ENCODE measurements at places on chromosomes 3 and 15.

DNA sequence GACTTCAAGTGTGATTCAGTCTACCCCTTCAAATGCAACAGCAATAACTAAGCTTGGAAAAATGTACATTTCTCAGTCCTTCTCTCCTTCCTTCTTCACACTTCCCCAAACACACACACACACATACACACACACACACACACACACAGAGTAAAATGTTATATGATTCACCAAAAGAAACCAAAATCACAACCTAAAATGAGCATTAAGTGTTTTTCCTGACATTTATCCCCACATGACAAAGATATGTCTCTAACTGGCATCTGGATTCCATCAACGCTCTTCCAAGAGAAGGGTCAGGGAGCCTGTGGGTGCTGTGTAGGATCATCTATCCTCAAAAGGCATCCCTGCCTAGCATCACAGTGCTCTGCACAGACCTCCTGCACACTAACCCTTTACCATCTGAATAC lies 21.0 kb downstream of the PDZRN3 start:
- DNase-seq: no peak

GRCh38 chr3:29143151-29143550 lies 137.7 kb upstream of the RBMS3 start:
- no peak for DNase-seq

DNA sequence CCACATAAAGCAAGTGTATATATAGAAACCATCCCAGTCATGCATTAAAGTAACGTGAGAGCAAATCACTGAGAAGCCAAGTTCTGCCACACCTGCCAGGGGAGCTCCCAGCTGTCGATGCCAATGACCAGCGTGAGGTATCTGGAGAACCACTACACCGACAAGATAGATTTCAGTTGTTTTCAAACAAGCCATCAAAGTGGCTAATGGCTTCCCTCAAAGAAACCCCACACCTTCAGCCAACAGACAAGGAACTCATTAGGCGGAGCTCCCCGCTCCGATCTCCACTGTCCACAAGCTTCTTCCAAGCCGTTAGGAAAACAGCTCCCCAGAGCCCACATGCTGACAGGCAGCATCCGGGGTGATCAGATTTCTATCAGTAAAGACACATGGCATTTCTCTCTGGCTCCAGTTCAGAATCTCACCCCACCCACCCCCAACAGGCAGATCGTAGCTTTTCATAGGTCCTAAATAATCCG lies 54.2 kb upstream of the SPATA12 start:
- no peak for DNase-seq

- peak; percentile 58 for DNase-seq
These were observed 1.4 kb upstream of the PARP14 start for GRCh38 chr3:122679085-122679881.

- no peak for DNase-seq
These were observed 121.5 kb upstream of the LRRFIP2 start for GRCh38 chr3:37295925-37296324.

GRCh38 chr15:64161688-64162477 lies 939 bp downstream of the PPIB start:
- no peak for DNase-seq

GRCh38 chr3:50655009-50655830 lies 19.5 kb upstream of the DOCK3 start:
- no peak for DNase-seq

- no peak for DNase-seq
These were observed 106.5 kb downstream of the TPRA1 start for GRCh38 chr3:127483902-127484591.

DNA sequence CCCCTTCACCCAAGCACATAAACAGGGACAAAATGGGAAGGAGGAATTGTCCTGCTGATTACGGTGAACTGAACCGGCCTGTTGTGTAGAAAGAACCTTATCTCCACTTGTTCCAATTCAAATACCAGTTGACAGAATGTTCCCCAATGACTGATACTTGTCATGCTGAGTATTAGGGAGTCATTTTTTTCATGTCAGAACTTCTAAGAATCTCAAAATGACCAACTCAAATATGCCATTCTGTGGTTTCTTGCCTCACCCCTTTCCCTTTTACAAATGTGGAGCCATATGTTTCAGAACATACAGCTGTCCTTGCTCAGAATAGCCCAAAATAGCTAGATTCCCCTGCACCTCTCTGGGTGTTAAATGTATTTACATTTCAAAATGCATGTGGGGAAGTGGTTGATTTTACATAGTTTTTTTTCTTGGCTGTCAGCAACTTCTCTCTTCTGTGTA lies 405.9 kb upstream of the TBL1XR1 start:
- DNase-seq: no peak

DNA sequence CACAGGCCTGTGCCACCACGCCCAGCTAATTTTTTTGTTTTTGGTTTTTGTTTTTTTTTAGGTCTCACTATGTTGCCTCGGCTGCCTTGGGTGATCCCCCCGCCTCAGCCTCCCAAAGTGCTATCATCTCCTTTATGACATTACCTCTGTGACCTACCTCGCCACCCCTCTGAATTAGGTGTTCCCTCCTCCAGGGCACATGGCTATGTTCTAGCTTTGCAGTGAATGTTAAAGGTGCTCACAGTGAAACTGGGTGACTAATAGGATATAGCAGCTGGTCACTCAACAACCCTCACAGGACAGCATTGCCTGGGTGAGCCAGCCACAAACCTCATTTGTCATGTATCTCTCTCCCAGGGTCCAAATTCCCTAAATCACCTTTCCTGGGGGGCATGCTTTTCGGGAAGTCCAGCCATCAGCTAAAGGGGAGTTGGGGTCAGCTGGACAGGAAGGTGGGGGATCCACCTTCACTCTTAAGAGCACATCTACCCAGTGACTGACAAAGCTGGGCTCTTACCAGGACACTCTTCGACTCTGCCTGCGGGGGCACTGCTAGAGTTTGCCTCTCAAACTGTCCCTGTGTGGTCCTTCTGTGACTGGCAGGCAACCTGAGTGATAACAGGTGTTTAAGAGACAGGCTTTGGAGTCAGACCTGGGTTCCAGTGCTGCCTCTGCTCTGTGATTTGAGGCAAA lies 1.6 kb upstream of the TTLL3 start:
- no peak for DNase-seq

DNA sequence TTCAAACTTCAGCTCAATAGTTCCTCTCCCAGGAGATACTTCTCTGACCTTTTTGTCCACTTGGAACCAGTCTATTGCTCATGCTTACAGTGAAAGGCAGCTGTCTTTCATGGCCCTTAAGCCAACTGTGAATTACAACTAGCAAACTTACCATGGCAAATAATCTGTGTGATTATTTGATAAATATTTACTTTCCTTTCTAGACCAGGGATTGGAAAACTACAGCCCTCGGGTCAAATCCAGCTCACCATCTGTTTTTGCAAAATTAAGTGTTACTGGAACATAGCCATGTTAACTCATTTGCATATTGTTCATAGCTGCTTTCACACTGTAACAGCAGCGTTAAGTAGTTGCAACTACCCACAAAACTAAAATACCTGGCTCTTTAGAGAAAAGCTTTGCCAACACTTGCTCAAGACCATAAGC lies 289.1 kb upstream of the MCTP2 start:
- no peak for DNase-seq

DNA sequence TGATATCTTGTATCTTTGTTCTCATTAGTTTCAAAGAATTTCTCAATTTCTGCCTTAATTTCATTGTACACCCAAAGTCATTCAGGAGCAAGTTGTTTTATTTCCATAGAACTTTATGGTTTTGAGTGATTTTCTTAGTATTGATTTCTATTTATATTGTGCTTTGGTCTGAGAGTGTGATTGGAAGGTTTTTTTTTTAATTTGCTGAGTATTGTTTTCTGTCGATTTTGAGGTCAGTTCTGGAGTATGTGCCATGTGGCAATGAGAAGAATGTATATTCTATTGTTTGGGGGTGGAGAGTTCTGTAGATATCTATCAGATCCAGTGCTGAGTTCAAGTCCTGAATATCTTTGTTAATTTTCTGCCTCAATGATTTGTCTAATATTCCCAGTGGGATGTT lies 138.4 kb downstream of the MOBP start:
- DNase-seq: no peak

DNA sequence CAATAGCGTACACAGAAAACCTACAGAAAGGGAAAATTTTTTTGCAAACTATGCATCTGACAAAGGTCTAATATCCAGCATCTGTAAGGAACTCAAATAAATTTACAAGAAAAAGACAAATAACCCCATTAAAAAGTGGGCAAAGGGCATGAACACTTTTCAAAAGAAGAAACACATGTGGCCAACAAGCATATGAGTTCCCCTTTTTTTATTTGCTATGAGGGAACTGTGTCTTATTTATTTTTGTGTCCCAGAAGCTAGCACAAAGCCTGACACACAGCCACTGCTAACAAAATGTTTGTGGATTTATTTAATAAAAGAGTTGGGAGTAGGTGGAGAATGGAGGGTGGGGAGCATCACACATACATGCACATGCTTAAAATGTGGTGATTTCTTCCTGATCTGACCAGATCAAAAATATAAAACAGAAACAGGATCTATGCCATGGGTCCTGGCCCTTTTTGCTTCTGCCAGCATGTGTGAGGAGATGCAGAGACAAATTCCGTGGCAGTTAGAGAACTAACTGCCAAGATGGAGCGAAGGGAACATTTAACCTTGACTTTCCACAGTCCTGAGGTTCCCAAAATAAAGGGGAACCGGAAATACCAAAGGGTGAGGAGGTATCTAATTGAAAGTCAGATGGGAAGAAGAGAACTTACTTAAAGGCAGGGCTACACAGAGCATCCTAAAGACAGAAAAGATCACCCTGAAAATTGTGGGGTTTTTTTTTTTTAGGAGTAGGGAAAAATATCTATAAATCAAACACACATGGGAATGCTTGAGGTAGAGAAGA lies at the start of gene TMEM202:
TMEM202 (plus strand) TSS at position 510 of the 793 bp plus-strand sequence; CDS start at position 532, 22 bp downstream.
- DNase-seq: no peak

DNA sequence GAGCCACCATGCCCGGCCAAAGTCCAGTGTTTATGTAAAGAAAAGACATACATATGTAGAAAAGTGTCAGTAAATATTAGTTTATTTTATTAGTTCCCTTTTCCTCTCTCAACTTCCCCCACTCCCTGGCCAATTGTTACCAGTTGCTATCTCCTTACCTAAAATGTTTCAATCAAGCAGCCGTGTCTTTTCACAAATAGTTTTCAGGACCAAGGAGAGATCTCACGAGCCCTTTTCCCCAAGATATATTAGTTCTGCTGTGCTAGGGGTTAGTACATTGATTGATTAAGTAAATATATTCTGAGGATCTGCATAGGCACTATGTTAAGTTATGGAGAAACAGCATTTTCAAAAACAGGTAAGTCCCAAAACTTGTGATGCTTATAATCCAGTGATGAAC lies 87.4 kb downstream of the ZIC4 start:
- no peak for DNase-seq

GRCh38 chr3:31999907-32000439 lies 18.4 kb downstream of the ZNF860 start:
- DNase-seq: no peak

DNA sequence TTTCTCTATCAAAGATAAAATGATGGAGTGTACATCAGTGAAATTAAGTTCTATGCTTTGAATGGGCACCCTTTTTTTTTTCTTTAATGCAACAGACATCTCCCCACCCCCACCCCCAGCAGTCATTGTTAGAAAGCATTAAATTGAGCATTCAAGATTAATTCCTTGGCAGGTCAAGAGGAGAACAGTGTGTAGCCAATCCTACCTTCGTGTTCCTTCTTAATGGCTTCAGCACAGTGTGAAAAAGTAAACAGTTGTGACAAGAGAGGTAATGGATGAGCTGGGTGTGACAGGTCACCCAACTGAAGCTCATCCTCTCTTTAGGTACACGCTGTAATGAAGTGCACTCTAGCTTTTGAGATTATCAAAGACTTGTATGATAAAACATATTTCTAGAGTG lies 198.5 kb upstream of the RARB start:
- DNase-seq: no peak

DNA sequence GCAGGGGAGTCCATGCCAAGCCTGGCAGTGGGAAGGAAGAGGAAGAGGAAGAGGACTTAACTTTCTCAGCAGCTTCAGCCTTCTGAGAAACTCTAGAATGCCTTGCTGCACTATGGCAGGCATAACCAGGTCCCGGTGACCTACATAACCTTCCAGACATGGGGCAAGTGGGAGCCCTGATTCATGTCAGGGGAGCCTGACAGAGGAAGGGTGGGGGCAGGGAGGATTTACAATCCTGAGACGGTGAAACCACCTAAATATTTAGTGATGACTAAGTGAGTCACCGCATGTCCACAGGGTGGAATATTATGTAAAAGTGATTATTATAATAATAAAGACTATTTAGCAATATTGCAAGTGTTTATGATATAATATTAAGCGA lies 46.7 kb downstream of the AMOTL2 start:
- no peak for DNase-seq

- no peak for DNase-seq
These were observed 3.1 kb downstream of the KAT2B start for GRCh38 chr3:20043396-20043795.

DNA sequence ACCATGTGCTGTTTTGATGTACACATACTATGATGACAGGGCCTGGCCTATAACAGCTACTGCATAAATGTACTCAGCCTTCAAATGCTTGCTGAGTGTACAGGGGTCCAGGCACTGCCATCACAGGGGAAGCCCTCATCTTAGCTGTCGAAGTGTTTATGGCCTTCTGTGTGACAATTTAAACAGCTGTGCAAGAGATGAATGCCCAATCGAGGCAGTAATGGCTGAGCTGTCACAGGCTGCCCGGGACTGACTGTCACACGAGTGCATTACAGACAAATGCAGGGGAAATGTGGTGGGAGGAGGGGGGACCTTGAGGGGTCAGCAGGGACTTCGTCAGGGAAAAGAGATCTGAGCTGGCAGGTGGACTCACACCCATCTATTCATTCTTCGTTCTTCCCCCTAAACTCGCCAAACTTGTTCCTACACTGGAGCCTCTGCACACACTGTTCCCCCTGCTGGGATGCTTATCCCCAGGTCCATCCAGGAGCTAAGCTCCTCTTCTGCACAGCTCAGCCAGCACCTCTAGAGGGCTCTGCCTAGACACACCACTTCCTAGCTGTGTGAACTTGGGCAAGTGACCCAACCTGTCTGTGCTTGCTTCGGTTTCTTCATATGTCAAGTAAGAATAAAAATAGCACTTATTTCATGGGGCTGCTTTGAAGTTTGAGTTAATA lies 156.2 kb upstream of the IQSEC1 start:
- DNase-seq: peak; percentile 43

DNA sequence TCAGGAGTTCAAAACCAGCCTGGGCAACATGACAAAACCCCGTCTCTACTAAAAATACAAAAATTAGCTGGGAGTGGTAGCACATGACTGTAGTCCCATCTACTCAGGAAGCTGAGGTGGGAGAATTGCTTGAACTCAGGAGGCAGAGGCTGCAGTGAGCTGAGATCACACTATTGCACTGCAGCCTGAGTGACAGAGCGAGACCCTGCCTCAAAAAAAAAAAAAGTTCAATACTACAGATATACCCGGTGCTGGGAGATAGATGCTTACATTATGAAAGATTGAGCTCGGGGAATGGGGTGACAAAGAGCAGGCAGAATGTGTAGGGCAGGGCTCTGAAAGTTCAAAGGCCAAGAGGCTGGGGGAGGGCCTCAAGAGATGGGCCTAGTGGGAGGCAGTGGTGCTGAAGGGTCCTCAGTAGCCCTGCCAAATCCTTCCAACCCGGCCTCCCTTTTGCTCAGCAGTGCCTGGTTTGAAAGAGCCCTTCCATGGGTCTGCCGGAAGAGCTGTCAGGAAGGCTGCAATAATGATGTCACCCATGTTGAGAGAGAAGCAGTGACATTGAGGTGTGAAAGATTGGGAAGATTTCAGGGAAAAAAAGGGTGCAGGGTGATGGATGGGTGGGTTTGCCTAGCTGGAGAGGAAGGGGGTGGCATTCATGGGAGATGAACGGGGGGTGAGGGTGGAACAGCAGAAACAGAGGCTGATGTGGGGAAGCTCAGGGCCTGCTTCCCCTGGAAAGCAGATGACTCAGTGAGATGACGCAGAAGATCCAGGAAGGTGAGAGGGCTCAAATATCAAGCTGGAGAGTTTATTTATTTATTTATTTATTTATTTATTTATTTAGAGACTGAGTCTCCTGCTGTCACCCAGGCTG lies 20.0 kb upstream of the IREB2 start:
- no peak for DNase-seq

Data from iPS DF 6.9 (cell line).